ENCODE measurements at places on chromosomes 5 and 9. TPM values are rescaled to one million over a fixed set of nuclear protein-coding genes. Genes with fewer than 3 reads are reported as not detected.

DNA sequence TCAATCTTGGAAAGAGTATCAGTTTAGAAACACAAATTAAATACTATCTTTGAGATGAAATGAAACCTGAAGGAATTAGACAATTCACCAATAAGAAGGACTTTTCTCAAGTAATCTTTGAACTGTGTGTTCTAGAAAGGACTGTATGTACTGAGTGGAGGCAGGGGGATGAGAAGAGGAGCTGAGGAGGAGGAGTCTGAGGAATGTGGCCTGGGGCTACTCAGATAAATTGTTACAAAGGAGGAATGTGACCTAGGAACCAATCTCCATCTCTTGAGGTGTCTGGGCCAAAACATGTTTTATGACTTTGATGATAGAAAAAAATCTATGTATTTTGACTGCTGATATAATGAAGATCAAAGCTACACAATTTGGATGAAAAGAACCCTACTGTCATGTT is 124.3 kb upstream of the ANKRD55 start:
- H3K4me1 ChIP-seq = peaks cover 75% of the 10 kb centered on the region
- H3K36me3 ChIP-seq = no peaks in the 10 kb centered on the region
- peak overlapping the region; percentile 85 for H3K27ac ChIP-seq
- no peak overlapping the region for H3K4me3 ChIP-seq
- no peaks in the 10 kb centered on the region for H3K27me3 ChIP-seq
- DNase-seq = peak; percentile 85

DNA sequence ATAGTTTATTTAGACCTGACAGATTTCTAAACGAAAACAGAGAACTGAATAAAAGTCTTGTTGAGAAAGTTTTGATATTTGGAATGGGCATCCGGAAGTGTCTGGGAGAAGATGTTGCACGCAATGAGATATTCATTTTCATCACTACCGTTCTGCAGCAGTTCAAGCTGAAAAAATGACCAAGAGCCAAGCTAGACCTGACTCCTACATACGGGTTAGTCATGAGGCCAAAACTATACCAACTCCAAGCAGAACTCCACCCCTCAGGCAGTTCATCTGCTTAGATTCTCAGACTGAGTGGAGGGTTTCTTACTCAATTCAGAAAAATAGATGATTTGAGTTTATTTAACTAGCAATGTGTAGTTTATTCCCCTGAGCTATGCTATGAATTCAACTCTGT is 95.4 kb upstream of the ANXA1 start:
- H3K27me3 ChIP-seq = no peaks in the 10 kb centered on the region
- H3K4me3 ChIP-seq = no peak overlapping the region
- no peak for DNase-seq
- H3K27ac ChIP-seq = no peak overlapping the region
- no peaks in the 10 kb centered on the region for H3K4me1 ChIP-seq
- no peaks in the 10 kb centered on the region for H3K36me3 ChIP-seq

GRCh38 chr9:1460143-1460769 is 410.1 kb downstream of the DMRT2 start:
- H3K36me3 ChIP-seq = no peaks in the 10 kb centered on the region
- H3K27ac ChIP-seq = no peak overlapping the region
- H3K27me3 ChIP-seq = no peaks in the 10 kb centered on the region
- DNase-seq = no peak

- H3K27ac ChIP-seq = no peak overlapping the region
- no peaks in the 10 kb centered on the region for H3K36me3 ChIP-seq
- no peak for DNase-seq
These were observed 9.1 kb downstream of the AFAP1L1 start for GRCh38 chr5:149280802-149281201.

GRCh38 chr5:124398460-124398859 is 348.0 kb downstream of the ZNF608 start:
- H3K27me3 ChIP-seq = no peaks in the 10 kb centered on the region
- no peaks in the 10 kb centered on the region for H3K4me1 ChIP-seq
- no peaks in the 10 kb centered on the region for H3K36me3 ChIP-seq
- H3K4me3 ChIP-seq = no peak overlapping the region
- no peak overlapping the region for H3K27ac ChIP-seq

- H3K36me3 ChIP-seq = no peaks in the 10 kb centered on the region
- H3K4me1 ChIP-seq = no peaks in the 10 kb centered on the region
- H3K27me3 ChIP-seq = no peaks in the 10 kb centered on the region
- DNase-seq = no peak
- H3K27ac ChIP-seq = no peak overlapping the region
- H3K4me3 ChIP-seq = no peak overlapping the region
These were observed 66.4 kb upstream of the SUSD1 start for GRCh38 chr9:112241491-112241890.

DNA sequence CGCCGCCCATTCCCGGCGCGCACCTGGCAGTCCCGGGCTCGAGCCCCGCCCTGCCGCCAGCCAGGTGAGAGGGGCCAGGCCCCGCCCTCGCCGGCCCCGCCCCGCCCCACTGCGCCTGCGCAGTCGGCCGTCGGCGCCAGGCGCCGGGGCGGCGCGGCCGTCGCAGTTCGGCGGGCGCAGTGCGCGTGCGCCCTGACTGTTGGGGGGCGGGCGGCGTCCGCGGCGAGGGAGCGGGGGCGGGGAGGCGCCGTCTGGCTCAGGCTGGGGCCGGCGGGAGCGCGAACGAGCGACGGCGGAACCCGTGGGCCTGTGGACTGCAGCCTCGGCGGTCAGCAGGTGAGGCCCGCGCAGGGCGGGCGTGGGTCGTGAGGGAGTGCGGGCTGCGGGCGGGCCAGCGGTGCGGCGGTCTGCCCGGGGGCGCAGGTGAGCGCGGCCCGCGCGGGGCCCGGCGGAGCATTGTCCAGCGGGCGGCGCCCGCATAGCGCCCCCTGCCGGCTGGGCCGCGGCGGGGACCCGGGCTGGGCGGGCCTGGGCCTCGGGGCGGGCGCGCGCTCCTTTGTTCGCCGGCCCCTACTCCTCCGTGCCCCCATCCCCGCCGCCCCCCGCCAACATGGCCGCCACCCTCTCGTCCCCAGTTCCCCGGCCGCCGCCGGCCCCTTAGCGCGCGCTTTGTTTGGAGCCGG is at the start of gene SPIN1:
SPIN1 (plus strand) TSS at position 242 of the 683 bp plus-strand sequence. CDS start 38,096 bp downstream, outside the sequence.
- peak within 1 kb of the TSS; percentile 86 for H3K27ac ChIP-seq
- H3K4me3 ChIP-seq = peak within 1 kb of the TSS; percentile 76
- no peaks in the 10 kb centered on the region for H3K4me1 ChIP-seq
- DNase-seq = peak; percentile 85
- no peaks in the 10 kb centered on the region for H3K36me3 ChIP-seq

- no peaks in the 10 kb centered on the region for H3K27me3 ChIP-seq
- H3K27ac ChIP-seq = peak overlapping the region; percentile 22
- H3K4me1 ChIP-seq = no peaks in the 10 kb centered on the region
- no peak for DNase-seq
- H3K4me3 ChIP-seq = no peak overlapping the region
These were observed 33.1 kb downstream of the FANCC start for GRCh38 chr9:95284162-95285080.

- H3K4me1 ChIP-seq = no peaks in the 10 kb centered on the region
- no peak overlapping the region for H3K27ac ChIP-seq
- DNase-seq = no peak
These were observed 89.0 kb upstream of the ARAP3 start for GRCh38 chr5:141771031-141771430.

DNA sequence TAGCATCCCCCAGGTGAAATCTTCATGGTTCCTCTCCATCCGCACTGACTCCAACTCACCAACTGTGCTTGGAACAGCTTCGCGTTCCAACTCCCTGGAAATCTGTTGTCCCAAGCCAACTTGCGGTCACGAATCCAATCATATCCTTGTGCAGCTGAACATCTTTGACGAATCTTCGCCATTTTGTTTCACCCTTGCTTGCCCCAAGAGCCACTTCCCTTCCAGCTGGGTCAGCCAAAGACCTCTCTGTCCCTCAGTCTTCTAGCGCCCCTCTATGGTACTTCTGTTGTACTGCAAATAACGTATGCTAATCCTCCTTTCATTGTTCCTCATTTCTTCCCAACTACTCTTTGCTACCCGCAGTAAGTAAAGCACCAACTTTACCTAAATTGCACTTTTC is 61.0 kb upstream of the TARS1 start:
- no peak overlapping the region for H3K4me3 ChIP-seq
- H3K27me3 ChIP-seq = no peaks in the 10 kb centered on the region
- H3K27ac ChIP-seq = no peak overlapping the region
- no peak for DNase-seq

DNA sequence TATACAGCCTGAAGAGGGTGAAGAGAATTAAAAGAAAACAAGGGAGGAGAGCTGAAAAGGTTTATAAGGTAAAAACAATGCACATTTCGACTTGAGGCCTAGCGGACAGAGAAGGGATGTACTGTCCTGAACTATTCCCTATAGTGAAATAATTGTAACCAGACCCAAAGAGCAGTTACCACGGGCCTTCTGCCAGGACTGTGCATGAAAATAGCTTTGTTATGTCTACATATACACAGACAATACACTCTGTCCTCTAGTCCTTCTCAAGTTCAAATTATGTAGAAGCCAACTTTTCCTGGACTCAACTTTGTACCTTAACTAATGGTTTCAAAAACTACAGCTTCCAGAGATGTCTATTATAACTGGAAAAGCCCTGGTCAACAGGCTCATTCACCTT is 223.7 kb downstream of the PCSK5 start:
- no peak overlapping the region for H3K27ac ChIP-seq
- H3K4me1 ChIP-seq = no peaks in the 10 kb centered on the region
- H3K36me3 ChIP-seq = no peaks in the 10 kb centered on the region
- no peak for DNase-seq
- no peak overlapping the region for H3K4me3 ChIP-seq

DNA sequence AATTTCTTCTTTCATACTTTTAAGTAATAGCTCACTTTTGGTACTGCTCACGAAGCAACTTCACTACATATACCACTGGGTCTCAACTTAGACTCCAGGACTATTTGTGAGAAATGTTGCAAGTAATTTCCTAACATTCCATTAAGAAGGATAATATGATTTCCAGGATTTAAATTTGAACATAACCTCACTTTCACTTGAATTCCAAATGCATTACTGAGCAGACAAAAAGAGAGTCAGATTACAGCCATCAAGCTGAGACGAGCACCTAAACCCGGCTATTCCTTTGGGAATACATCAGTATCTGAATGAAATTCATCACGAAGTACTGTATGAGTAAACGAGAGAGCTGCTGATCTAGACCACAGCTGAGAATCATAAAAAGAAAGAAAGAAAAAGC is 47.3 kb downstream of the LIFR start:
- no peak for DNase-seq
- no peak overlapping the region for H3K4me3 ChIP-seq
- H3K36me3 ChIP-seq = no peaks in the 10 kb centered on the region
- H3K27ac ChIP-seq = no peak overlapping the region
- H3K4me1 ChIP-seq = no peaks in the 10 kb centered on the region

DNA sequence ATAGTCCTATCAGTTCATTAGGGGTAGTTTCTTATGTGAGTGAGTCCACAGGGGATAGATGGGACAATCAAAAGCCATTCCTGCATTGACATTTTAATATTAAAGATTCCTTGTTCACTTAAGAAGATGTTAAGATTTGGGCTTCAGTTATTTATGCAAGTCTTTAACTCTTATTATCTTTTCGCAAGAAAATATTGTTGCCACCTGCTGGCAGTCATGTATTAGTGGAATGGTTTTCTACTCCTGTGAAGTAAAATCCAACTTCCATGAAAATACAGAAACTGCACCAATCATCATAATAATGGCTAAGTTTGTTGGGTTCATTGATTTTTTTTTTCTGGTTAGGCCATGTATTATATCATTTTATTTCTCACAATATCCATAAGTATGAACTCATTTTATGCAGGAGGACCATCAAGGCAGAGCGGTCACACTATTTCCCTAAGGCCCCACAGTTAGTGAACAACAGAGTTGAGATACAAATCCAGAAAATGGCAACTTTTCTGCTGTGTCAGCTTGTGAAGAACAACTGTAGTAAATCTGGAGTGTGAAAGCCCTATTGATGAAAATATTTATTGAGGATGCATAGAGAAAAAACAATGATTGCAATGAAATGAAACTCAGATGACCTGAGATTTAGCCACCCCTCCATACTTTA is 88.5 kb upstream of the TXNDC8 start:
- no peaks in the 10 kb centered on the region for H3K4me1 ChIP-seq
- H3K4me3 ChIP-seq = no peak overlapping the region
- no peaks in the 10 kb centered on the region for H3K27me3 ChIP-seq
- H3K36me3 ChIP-seq = no peaks in the 10 kb centered on the region

DNA sequence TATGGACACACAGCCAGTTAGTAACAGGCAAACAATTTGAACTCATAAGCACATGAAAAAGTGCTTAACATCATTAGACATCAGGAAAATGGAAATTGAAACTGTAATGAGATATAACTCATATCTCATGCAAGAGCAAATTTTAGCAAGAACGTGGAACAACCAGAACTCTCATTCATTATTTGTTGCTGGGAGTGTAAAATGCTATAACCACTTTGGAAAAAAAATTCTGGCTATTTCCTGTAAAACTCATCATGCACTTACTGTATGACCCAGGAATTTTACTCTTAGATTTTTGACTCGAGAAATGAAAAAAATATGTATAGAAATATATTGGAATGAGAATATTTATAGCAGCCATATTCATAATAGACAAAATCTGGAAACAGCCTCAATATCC is 205.7 kb upstream of the PUM3 start:
- H3K27ac ChIP-seq = no peak overlapping the region
- no peak for DNase-seq
- H3K4me3 ChIP-seq = no peak overlapping the region
- H3K4me1 ChIP-seq = no peaks in the 10 kb centered on the region
- H3K27me3 ChIP-seq = no peaks in the 10 kb centered on the region

- peaks cover 3% of the 10 kb centered on the region for H3K4me1 ChIP-seq
- no peaks in the 10 kb centered on the region for H3K36me3 ChIP-seq
- no peak overlapping the region for H3K27ac ChIP-seq
- DNase-seq = no peak
These were observed 114.5 kb upstream of the CDH6 start for GRCh38 chr5:31078956-31079355.

DNA sequence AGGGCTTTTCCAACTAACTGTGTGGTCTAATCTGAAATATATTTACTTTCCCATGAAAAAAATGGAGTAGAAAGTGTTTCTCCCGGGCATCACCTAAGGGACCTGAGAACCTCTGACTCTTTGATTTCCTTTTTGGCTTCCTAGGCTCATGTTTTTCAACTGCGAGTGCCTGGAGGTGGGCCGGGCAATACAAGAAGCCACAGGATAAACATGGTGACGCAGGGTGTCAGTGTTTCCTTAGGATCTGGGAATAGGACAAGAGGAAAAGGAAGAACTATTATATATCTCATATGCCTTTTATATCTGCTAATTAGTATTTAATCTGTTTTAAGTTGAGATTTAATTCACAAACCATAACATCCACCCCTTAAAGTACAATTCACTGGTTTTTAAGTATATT is 11.4 kb upstream of the LECT2 start:
- no peaks in the 10 kb centered on the region for H3K27me3 ChIP-seq
- H3K36me3 ChIP-seq = no peaks in the 10 kb centered on the region
- no peak overlapping the region for H3K27ac ChIP-seq
- DNase-seq = no peak
- no peak overlapping the region for H3K4me3 ChIP-seq

GRCh38 chr9:33840381-33840780 is 23.4 kb downstream of the UBE2R2 start:
- DNase-seq = no peak
- H3K27me3 ChIP-seq = no peaks in the 10 kb centered on the region
- H3K36me3 ChIP-seq = no peaks in the 10 kb centered on the region
- no peak overlapping the region for H3K4me3 ChIP-seq
- H3K4me1 ChIP-seq = no peaks in the 10 kb centered on the region

Gene COL27A1
- total RNA-seq = 31.1 TPM

Gene GPR150
- total RNA-seq = 0.21 TPM

Gene LCN15
- not detected for total RNA-seq

Gene MYOT
- not detected for total RNA-seq

Gene PDE6A
- 2.5 TPM for total RNA-seq

Gene NXNL2
- total RNA-seq = 0.60 TPM

Gene CSF2
- total RNA-seq = not detected

Gene PKD2L2
- total RNA-seq = not detected

Data from Caco-2 (cell line).